ENCODE measurements at places on chromosomes 12 and 14. TPM values are rescaled to one million over a fixed set of nuclear protein-coding genes. Genes with fewer than 3 reads are reported as not detected.

The CISTR gene
- not detected for total RNA-seq

The MMAB gene
- 46.6 TPM for total RNA-seq

DNA sequence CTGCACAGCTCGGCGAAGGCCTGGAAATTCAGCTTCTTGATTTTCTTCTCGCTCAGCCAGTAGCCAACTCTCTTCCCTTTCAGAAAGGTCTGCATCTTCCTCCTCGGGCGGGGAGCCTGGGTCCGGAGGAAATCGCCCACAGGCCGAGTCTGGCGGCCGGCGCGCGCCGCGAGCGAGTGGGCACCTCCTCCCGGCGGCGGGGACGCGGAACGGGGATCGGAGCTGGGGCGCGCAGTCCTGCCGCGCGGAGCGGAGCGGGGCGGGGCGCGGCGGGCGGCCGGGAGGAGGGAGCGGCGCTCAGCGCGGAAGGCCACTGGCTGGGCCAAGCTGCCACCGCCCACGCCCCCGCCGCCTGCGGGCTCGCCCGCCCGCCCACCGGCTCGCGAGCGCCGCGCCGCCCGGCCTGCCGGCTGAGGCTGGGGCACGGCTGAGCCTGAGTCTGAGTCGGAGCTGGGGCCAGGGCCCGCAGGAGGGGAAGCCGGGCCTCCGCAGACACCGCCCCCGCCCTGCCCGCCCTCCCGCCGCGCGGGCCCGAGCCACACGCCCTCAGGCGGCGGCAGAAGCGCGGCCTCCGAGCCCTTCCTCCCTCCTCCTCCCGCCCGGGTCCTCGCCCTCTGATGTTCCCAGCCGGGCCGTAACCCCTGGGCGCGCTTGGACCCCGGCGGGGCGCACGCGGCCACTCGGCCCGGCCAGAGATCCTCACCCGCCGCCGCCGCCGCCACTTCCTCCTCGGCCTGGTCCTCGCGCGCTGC, 480 bp downstream of the ITPK1 start:
- DNase-seq, result peak; percentile 97

DNA sequence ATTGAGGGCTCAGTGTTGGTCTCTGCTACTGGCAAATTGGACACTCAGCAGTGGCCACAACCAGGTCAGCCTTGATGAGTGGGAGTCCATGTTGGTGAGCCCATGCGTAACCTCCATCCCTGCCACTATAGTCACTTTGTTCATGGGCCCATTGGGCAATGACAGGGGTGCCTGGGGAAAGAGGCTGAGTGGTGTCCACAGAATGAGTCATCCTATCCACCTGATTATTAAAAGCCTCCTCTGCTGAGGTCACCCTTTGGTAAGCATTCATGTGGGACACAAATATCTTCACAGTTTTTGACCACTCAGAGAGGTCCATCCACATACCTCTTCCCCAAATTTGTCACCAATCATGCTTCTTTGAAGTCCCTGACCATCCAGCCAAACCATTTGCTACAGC, 50.0 kb downstream of the FIGNL2 start:
- DNase-seq, result no peak

DNA sequence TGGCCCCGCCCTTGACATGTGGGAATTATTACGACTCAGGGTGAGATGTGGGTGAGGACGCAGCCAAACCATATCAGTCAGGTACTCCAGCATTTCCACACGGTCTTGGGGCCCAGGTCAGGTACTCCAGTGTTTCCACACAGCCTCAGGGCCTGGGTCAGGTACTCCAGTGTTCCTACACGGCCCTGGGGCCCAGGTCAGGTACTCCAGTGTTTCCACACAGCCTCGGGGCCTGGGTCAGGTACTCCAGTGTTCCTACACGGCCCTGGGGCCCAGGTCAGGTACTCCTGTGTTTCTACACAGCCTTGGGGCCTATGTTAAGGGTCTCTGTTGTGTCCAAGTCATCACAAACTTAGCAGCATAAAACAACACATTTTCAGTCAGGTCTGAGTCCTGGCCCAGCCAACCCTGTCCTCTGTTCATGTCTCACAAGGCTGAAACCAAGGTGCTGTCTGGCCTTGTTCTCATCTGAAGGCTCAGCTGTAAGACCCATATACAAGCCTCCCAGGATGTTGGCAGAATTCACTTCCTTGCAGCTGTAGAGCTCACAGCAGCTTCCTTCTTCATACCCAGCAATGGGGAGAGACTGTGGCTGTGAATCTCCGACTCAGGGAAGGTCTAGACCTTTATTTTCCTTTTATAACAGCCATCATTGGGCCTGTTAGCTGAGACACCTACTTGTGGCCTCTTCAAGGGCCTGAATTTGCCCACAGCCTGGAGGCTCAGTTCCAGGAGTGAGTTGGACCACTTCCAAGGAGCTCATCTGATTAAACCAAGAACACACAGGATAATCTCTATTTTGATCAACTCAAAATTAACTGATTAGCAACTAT, 107.6 kb upstream of the SFSWAP start:
- DNase-seq, result no peak

DNA sequence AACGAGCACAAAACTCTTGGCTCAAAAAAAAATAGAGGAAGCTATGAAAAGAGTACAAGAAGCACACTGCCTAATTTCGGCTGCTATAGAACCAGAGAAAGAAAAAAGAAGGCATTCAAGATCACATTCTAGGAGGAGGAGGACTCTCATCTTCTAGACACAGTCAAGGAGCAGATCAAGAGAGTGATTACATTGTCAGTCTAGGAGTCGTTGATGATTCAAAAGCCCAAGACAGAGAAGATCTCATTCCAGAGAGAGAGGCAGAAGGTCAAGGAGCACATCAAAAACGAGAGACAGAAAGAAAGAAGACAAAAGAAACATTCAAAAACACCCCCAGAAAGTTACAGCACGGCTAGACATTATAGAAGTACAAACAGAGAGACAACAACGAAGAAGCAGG, 131.8 kb upstream of the AEBP2 start:
- no peak for DNase-seq

All from hepatocyte (in vitro differentiated cells).